KG1 (cell line): ENCODE measurements at places on chromosomes 2 and 18.

- peak; percentile 12 for DNase-seq
Measured at GRCh38 chr18:49476664-49477411, 10.2 kb downstream of the C18orf32 start.

- no peak for DNase-seq
Measured at GRCh38 chr18:55651236-55651635, 63.2 kb upstream of the TCF4 start.

- DNase-seq, result no peak
Measured at GRCh38 chr2:217886720-217887309, 116.0 kb downstream of the TNS1 start.

- no peak for DNase-seq
Measured at GRCh38 chr18:24590946-24591345, 130.5 kb downstream of the HRH4 start.
